ENCODE measurements at places on chromosomes 16 and 17.

- DNase-seq = no peak
These were observed 42.7 kb upstream of the SMPD3 start for GRCh38 chr16:68490829-68491575.

GRCh38 chr16:56281249-56281805 is 90.0 kb downstream of the GNAO1 start:
- DNase-seq = no peak

DNA sequence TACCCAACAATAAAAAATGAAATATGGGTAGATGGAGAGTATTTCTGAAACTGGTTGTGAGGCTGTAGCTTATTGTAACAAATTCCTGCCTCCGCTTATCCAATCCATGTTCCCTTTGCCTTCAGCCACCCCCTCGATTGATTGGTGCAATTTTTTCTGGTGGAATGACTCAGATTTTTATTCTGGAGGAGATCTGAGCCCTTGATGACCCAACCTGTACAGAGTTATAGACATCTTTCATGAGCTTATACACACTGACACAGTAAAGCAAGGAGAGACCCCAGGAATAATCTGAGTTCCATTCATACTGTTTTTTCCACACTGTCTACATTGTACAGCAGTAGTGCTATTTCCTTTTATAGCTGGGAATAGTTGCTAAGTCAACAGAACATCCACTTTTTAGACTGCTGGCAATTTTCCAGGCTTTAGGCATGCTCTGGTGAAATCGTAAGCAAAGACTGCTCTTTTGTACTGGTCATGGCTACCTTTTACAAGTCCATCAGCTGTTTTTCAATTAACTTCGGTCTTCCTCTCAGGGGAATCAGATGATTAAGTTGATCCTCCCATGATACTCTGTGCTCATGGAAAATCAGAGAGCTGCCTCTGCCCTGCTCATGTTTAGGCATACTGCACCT is 30.1 kb downstream of the CCL4 start:
- DNase-seq = no peak

DNA sequence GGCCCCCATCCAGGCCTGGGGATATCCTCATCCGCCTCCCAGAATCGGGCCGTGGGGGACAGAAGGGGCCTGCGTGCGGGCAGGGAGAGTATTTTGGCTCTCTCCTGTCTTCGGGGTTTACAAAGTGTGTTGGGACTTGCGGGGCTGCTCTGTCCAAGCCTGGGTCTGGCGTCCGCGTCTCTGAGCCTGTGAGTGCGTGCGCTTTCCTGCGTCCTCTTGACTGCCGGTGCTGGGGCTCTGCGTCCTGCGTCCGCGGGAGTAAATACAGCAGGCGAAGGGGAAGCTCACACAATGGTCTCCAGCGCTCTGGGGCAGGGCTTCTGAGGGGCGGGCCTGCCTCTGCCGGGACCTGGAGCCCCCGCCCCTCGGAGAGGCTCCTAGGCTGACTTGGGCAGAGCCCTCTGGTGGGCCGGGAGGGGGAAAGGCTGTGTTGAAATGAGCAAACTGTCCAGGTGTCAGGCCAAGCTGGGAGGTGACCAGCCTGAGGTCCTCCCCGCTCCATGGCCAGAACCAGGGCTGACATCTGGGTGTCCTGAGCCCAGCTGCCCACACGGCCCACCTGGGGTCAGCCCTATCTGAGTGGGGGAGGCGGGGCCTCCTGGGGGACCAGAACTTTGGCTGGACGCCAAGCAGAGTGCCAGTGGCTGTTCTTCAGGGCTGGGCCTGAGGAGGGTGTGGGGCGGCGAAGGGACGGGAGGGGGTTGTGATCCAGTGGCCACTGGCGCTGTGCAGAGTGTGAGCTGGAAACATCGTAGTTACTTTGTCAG is 233.6 kb downstream of the SEC14L1 start:
- peak; percentile 78 for DNase-seq

- DNase-seq = no peak
These were observed 88.8 kb upstream of the EEF2KMT start for GRCh38 chr16:5186381-5186903.

DNA sequence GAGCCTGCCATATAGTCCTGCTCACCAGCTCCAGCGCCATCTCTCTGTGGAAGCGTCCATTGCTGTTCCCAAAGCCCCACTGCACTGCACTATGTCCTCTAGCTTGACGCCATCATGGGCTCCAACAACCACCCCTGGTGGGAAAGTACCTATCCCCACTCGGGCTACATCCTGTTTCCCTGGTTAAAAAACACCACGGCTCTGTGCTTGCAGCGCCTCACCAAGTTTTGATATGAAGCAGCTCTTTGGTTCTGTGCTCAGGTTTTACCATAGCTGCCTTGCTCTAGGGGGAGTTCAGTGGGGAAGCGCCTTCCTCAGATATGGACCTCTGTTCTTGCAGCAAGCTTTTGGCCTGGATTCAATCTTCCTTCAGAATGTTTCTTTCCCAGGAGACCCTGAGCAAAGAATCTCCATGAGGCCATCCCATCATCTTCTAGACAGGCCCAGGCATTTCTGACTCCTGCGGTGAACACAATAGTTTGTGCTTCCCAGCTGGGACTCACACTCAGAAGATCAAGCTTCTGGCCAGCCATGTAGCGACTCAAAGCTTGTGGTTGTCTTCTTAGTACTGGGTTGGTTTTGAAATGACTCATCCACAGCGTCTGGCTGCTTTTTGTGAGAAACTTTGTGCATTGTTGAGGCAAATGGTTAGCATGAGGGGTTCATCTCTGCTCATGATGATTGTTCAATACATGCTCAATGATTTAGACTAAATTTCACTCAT is 39.5 kb downstream of the DYNLRB2 start:
- DNase-seq = no peak

DNA sequence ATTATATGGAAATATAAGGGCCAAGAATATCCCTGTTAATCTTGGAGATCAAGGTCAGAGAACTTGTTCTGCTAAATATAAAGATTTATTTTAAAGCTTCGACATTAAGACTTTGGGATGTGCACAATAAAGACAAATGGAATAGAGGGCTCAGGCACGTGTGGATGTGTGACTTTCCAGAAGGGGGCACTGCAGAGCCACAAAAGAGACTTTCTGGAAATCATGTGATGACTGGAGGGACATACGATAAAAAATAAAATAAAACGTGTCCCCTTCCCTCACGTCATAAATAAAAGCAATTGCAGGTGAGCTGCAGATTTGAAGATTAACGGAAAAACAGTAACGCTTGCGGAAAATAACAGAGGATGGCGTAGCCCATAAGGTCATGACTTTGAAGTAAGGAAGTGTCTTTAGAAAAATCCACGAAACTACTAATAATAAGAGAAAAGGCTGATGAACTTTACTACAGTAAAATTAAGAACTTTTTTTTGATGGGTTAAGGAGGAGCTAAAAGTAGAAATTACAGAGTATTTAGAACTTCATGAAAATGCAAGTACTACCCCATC is 9.4 kb upstream of the ENGASE start:
- DNase-seq = no peak

- no peak for DNase-seq
These were observed 1029.6 kb downstream of the CDH11 start for GRCh38 chr16:64092271-64092670.

DNA sequence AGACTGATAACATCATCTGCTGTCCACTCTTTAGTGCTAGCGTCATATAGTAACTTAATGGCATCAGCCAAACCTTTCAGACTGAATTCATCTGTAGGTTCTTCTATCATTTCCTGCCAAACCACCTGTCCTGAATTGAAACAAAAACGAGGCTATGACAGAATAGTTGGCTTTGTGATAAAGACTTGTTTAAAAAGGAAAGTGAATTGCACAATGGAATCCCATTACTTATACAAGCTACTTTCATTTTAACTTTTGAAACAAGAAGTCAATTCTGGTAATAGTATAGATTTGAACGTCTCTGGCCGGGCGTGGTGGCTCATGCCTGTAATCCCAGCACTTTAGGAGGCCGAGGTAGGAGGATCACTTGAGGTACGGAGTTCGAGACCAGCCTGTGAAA is 18.2 kb downstream of the LASP1NB start:
- DNase-seq = no peak

DNA sequence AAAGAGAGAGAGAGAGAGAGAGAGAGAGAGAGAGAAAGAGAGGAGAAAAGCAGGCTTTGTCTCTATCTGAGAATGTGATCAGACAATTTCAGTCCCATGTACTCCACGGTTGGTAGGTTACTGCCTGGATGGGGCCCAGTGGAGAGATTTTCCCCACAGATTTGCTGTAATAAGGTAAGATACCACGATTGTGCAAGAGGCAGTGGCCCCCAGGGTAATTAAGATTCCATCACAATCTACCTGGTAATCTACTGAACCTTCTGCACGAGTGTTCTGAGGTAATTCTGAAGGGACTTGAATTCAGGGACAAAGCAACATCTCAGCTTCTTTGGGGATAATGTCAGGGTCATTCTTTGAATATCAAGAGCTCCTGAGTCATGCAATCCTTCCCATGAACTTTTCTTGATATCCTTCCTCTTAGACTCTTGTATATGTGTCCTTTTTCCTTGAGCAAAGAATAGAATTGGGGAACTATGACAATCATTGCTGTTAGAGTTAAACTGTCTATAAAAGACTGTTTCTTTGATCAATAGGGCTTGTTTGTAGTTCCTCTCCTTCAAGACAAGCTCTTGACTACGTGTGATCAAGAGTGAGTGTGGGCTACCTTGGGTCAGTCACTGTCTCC is 306.6 kb downstream of the MAF start:
- DNase-seq = no peak

GRCh38 chr16:56977216-56977615 is 12.1 kb upstream of the NLRC5 start:
- no peak for DNase-seq

DNA sequence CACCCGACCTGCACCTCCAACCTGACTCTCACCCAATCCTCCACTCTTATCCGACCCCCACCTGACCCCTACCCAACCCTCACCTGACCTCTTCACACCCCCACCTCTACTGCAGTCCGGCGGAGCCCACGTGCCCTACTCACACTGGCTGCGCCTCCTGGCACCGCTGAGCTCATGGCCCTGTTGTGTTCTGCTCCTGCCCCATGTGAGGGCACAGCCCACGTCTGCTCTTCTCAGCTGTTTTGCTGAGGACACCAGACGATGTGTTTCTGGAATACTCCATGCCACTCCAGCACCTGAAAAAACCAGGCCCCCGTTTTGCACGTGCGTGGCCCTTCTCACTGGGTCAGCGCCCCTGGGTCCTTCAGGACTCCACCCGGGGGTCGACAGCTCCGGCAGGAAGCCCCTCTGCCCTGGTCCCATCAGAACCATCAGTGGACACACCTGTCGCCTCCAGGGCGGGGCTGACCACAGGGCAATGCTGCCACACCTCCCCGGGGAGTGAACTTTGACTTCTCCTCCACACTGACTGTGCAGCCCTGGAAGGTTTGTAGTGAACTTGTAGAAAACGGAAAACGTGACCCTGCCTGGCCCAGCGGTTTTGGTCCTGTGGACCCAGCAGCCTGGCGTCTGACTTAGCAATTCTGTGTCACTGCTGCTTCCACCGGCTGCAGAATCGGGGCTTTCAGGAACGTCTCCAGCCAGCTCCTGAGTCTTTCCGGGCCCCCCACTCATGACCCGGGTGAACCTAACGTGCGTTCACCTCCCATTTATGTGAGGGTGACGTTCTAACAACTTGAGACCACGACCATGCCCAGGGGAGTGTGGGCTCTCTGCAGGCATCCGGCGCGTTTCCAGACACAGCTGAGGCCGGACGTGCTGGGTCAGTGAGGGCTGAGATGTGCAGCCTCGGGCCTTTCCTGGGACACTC is 5.7 kb upstream of the RAB40B start:
- DNase-seq = no peak

GRCh38 chr16:69397821-69398521 is 12.2 kb upstream of the TERF2 start:
- no peak for DNase-seq

- no peak for DNase-seq
These were observed 21.2 kb downstream of the SLC39A11 start for GRCh38 chr17:73071066-73071999.

Data from AG09319 (cell line).